T-helper 9 cell (primary cell): ENCODE measurements at places on chromosomes 1 and 21.

DNA sequence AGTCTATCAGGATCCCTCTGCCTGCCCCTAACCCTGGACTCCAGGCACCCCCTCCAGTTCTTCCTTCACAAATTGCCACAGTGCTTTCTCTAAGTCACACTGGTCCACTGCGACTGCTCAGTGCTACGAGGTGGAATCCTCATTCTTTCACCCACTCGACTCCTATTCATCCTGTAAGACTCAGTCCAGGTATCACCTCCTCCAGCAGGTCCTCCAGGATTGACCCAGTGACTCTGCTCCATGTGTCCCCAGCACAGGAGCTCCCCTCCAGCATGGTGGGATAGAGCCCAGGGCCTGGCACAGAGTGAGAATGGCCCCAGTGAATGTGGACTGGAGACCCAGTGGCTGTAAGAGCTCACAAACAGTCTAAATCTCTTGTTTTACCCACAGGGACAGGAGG is 45.5 kb upstream of the WNT4 start:
- DNase-seq, result no peak

GRCh38 chr1:221776495-221777301 is 34.8 kb upstream of the DUSP10 start:
- DNase-seq, result no peak

DNA sequence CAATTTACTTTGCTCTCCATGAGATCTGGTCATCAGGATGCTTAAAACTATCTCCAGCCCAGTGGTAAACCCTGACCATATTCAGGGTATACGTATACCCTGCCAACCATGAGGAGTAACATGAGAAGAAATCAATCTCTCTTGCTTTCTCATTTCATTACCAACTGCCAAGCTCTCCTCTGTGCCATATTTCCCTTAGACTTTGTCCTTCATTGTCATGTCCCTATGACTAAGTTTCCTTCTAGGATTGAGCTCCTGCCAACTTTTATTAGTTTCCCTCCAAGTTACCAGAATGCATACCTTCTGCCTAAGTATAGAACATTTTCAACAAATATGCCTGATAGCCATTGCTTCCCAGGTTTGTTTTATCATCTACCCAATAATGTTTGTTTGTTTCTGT is 1113.9 kb upstream of the B3GALT2 start:
- no peak for DNase-seq

GRCh38 chr1:225004396-225004795 is 74.9 kb downstream of the DNAH14 start:
- no peak for DNase-seq

DNA sequence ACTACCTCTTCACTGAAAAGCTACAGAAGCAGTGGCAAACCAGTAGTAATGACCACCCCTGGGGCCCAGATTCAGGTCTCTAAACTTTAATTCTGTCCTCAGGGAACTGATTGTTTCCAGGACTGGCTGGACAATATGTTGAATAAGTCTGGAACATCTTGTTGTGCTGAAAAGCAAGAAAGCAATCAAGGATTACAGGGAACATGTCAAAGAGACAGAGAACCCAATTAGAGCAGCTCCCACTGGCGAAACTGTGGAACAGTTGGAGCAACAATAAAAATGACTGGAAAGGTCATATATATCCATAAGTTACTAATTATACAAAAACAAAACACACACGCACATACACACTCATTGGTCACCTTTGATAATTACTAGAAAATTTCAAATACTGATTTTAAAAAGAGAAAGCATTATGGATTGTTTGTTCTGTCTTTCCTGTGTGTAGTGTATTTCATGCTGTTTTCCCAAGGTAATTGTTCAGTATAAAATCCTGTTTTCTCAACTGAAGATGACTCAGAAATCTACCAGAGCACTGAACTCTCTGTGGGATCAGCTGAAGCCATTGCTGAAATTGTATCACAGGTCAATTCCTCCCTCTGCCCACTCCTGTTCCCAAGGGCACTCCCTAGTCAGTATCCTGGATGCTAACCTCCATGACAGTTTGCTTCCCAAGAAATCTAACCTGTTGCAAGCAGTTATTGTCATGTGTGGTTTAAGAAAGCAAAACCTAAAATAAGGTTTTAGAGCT is 83.6 kb upstream of the RGS1 start:
- no peak for DNase-seq

GRCh38 chr1:157380523-157380922 is 171.8 kb downstream of the FCRL5 start:
- DNase-seq, result no peak

DNA sequence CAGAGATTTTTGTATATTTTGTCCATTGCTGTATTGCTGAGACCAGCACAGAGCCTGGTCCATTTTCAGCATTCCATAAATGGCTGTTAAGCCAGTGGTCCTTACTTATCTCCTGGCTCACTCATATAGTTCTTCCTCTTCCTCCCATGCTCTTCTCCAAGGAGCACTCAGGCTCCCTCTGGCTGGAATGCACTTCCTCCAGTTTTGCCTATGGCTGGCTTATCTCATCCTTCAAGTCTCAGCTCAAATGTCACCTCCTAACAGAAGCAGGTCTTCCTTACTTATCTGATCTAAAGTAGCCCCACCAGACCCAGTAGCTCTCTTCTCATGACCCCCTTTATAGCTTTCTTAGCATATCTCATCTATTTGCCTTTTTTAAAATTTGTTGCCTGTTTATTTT is 146.9 kb downstream of the SLC30A10 start:
- DNase-seq, result no peak

DNA sequence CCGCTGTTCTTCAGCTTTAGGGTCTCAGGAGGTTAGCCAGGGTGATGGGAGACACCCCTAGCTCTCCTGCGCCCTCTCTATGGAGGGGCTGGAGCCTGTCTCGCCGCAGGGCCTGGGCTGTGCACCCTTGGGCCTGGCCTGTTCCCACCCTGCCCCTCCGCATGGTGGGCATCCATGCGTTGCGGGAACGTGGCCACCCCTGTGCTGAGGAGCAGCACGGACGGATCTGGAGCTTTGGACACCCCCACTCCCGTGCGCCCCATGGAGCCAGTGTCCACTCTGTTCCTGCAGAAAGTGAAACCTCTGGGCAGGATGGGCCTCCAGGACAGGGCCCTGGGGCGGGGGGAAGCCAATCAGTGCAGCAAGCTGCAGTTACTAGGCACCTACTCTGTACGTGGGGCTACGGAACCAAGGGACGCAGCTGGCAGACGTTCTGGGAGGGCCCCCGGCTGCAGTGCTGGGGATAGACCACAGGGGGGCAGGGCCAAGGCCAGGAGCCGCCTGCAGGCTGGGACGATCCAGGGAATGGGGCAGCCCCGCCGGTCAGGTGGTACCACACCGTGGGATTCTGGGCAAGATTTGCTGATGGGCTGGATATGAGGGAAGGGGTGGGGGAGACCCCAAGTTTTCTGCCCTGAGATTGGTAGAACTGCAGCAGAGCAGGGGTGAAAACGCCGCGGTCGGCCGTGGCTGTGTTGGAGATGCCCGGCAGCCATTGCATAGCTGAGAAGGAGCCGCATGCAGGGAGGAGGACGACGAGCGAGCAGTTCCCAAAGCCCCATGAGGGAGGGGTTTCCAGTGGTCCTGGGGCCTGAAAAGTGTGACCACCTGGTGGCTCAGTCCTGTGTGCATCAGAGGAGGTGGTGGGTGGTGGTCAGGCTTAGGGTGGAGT is 43.3 kb downstream of the TP73 start:
- no peak for DNase-seq

GRCh38 chr1:161771161-161771560 is 5.0 kb downstream of the ATF6 start:
- no peak for DNase-seq

GRCh38 chr1:214360525-214361164 is 79.7 kb downstream of the SMYD2 start:
- DNase-seq, result no peak

DNA sequence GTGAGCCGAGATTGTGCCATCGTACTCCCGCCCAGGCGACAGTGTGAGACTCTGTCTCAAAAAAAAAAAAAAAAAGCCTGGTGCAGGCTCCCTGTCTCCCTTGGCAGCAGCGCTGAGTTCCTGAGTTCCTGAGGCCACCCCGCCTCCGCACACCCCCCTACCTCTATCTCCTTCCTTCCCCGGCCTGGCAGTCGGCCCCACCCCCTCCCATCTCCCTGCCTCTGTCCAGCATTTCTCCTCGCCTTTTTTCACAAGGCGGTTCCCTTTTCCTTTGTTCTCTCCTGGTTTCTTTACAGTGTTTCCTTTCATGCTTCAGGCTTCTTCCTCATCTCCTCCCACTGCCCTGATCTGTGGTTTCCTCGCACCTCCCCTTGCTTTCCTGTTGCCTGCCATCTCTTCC is 2.7 kb downstream of the RORC start:
- DNase-seq, result no peak

GRCh38 chr1:17682400-17682799 is 72.7 kb upstream of the ACTL8 start:
- DNase-seq, result no peak

DNA sequence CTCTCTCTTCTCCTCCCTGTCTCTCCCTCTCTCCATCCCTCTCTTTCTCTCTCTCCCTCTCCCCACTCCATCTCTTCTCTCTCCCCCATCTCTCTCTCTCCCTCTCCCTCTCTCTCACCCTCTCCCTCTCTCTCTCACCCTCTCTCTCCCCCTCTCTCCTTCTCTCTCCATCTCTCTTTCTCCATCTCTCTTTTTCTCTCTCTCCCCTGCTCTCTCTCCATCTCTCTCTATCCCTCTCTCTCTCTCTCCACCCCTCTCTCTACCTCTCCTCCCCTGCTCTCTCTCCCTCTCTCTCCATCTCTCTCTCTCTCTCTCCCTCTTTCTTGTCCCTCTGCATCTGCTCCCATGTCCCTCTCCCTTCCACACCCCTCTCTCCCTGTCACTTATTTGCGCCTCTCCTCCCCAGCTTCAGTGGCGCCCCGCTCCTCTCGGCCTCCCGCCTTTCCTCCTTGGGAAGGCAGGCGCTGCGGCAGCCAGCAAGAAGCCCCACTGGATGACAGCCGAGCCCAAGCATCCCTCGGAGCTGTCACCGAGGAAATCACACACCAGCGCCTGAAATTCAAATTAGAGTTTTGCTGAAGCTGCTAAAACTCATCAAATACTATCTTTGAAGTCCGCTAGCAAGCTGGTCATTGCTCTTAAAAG is 15.3 kb upstream of the EPHA8 start:
- no peak for DNase-seq
